Cardiac septum (tissue), 1 donor: ENCODE measurements at places on chromosomes 7 and 10. TPM values are rescaled to one million over a fixed set of nuclear protein-coding genes. Genes with fewer than 3 reads are reported as not detected.

GRCh38 chr7:50147951-50148808 lies 55.1 kb upstream of the ZPBP start:
- DNase-seq, result no peak

DNA sequence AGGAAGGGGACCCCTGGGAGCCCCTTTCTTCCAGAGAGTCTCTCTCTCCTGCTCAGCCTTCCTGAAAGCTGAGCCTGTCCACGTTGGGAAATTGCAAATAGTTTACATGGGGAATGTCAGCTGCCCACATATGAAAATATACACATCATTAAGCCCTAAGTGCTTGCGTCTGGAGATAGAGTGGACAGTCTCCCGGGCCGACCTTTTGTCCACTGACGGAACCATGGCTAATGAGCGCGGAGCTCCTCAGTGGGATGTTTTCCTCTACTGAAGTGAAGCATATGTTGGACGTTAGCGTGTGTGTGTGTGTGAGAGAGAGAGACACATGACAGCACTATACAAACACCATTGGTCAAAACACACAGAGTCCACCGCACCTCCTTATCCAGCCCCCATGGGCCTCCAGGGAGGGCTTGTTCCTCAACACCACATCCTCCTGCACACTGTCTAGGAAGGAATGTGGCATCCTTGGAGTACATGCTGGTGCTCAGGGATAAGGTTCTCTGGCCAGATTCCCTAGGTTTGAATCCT lies 128.4 kb downstream of the RGS10 start:
- no peak for DNase-seq

- DNase-seq, result no peak
These were observed 962 bp upstream of the SLC26A4 start for GRCh38 chr7:107659666-107660065.

DNA sequence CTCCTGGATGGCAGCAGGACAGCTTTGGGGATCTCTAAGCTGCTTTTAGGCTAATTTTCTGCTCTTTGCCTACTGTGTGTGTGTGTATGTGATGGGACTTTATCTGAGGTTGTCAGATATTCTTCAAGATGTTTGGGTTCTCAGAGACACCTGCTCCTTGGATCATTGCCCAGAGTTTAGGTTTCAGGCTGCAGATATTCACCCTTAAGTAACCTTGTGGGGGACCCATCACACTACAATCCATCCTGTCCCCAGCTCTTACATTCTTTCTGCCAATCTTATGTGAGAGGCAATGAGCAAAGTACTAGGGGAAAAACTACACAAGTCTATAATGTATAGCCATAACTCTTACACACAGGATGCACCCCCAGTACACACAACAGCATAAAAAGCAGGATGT lies 263.0 kb upstream of the ZWINT start:
- DNase-seq, result no peak

DNA sequence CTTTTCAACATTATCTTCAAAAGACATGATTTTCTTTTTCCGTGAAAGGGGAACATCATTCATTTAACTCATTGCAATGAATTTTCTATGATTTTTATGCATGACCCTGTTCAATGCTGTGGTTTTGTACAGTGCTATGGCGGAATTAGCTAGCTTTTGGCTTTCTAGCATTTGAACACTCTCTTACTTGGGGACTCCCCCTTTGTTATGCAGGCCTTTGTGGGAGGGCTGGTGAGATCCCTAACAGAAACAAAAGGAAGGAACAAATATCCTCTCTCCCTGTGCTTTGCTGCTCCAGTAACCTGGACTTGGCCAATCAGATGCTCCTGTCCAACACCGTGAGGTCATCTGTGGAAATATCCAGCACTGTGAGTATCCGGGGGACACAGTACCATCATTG lies 353.4 kb upstream of the FZD8 start:
- DNase-seq, result no peak

GRCh38 chr10:30836406-30836805 lies 195.3 kb downstream of the ZNF438 start:
- no peak for DNase-seq

DNA sequence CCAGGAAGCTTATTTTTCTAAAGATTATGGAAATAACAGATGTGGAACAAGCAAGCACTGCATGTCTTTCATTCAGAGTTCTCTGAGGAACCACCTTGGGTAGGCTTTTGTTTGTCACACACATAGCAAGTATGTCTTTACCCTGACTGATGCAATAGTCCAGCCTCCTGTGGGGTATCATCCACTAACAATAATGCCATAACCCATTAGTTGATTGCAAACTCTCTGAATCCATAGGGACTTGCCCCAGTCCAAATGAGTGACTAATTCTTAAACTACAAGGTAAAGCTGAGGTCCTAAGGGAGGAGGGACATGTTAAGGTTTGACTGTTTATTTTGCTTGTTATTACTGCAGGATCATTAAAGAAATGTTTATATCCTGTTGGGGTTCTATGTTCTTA lies 151.4 kb upstream of the PRPS1L1 start:
- no peak for DNase-seq

DNA sequence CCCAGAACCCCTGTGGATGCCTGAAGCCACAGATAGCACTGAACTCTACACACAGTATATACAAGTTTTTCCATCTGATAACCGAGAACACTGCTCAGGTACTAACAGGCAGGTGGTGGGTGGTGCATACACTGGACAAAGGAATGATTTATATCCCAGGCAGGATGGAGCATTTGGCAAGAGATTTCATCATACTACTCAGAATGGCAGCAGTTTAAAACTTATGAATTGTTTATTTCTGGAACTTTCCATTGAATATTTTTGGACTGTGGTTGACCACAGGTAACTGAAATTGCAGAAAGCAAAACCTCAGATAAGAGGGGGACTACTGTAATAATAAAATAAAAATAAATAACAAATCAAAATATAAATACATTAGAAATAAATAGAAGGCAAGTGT lies 10.9 kb upstream of the KCNMA1 start:
- no peak for DNase-seq

GRCh38 chr7:101134399-101134980 lies 7.6 kb downstream of the SERPINE1 start:
- no peak for DNase-seq

DNA sequence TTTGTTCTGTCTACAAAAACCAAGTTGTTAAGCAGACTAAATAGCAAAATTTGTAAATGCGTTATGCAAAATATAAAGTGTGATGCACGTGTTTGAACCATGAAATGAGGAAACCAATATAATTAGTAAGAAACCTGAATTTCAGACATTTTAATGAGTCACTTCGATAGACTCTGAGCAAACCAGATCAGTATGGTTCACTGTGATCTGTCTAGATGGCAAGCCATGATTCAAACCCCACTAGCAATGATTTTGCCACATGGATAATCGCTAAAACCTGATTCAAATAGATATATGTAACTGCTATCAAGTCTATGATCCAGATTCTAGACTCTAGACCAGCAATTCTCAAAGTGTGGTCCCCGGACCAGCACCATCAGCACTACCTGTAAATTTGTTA lies 24.8 kb downstream of the ZC3HAV1 start:
- no peak for DNase-seq

DNA sequence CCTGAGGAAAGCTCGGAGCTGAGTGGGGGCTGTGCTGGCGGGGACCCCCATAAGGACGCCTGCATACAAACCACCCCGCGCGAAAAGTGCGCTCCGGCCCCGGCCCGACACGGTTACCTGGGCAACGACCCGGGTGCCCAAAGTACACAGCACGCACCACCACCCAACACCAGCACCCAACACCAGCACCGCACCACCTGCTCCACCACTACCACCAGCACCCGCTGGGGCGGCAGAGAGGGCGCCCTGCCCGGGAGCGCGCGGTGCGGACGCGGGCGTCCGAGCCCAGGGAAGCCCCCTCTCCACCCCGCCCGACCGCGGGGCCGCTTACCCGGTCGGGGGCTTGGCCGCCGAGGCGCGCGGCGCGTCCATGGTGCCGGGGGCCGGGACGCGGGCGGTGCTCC lies 345 bp downstream of the COBL start:
- DNase-seq, result no peak

- DNase-seq, result no peak
These were observed 40.8 kb downstream of the GRK5 start for GRCh38 chr10:119248184-119248583.

- no peak for DNase-seq
These were observed 28.4 kb upstream of the CDHR3 start for GRCh38 chr7:105934572-105935185.

DNA sequence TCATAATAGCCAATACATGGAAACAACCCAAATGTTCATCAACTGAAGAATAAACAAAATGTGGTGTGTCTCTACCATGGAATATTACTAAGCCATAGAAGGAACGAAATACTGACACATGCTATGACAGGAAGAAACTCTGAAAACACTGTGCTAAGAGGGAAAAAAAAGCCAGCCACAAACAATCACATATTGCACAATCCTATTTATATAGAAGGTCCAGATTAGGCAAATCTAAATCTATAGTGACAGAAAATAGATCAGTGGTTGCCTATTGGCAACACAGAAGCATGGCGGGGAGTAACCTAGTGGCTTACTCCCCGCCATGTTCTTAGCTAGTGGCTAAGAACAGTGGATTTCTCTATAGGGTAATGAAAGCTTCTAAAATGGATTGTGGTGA lies 48.0 kb downstream of the MDH2 start:
- DNase-seq, result no peak

GRCh38 chr7:83321011-83321410 lies 158.3 kb upstream of the PCLO start:
- DNase-seq, result no peak

DNA sequence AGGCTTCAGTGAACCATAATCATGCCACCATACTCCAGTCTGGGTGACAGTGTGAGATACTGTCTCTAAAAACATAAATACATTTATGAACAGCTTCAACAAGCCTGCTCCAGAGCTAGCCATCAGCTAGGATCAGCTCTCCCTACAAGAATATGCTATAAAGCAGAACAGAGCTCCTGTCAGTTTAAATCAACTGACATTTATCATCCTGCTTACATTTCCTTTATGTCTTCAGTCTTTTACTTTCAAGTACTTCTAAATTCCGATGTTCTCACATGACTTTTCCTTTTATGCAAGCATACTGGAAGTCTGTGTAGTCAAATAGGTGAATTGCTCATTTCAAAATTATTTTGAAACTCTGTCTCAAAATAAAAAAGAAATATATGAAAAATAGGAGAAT lies 64.6 kb downstream of the COA1 start:
- DNase-seq, result no peak

GRCh38 chr7:94142281-94142680 lies 138.1 kb upstream of the BET1 start:
- no peak for DNase-seq

GRCh38 chr7:43689115-43689514 lies 40.2 kb downstream of the COA1 start:
- DNase-seq, result no peak

DNA sequence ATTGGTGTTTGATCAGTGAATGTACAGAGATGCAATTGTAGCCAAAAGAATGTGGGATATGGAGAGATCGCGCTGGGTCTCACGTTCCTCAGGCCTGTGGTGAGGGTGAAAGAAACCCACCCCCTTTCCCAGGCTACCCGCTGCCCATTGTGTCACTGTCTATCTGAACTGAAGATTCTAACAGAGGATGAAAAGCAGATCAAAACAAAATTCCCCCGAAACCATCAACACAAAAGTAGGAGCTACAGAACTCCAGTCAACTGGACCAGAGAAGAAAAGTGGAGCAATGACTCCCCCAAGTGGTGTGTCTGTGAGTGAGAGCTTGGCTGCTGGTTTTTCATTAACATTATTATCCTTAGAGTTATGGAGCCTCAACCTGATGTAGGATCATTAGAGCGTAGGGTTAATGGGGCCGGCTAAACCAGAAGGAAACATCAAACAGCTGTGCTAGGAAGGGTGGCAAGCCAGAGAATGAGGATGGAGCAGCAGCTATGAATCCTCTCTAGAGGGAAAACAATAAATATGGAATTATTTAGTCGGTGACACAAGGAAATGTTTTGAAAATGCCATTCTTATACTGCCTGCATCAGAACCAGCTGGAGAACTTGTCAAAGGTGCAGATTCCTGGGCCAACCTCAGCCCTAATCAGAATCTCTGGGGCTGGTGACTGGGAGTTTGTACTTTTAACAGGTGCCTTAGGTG lies 38.3 kb downstream of the AKR1B1 start:
- DNase-seq, result no peak

DNA sequence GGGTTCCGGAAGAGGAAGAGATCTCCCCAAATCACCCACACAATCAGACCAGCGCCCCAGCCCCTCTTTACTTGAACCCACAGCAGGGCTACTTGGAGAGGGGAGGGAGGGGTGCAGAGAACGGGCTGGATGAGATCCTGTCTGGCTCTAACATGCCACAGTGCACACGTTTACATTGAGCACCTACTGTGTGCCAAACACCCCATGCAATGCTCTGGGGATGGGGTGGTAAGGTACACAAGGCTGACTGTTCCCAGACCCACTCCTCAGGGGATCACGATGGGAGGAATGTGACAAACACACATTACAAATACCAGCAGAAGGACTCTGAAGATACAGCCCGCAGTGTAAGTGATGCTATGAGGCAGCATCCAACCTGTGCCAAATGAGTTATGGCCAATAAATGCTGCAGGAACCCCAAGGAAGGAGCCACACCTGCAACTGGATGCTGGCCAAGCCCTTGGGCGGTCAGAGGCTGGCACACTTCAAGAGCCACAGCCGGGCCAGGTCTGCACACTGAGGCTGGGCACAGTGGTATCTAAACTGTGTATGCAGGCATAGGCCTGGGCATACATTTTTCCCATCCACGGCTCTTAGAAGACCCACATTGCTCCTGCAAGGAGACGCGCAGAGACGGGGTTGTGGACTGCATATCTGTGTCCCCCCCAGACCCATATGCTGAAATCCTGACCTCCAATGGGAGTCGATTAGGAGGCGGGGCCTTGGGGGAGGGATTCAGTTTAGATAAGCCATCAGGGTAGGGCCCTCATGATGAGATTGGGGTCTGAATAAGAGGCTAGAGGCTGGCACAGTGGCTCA lies 6.4 kb downstream of the SPOCK2 start:
- DNase-seq, result peak; percentile 68

DNA sequence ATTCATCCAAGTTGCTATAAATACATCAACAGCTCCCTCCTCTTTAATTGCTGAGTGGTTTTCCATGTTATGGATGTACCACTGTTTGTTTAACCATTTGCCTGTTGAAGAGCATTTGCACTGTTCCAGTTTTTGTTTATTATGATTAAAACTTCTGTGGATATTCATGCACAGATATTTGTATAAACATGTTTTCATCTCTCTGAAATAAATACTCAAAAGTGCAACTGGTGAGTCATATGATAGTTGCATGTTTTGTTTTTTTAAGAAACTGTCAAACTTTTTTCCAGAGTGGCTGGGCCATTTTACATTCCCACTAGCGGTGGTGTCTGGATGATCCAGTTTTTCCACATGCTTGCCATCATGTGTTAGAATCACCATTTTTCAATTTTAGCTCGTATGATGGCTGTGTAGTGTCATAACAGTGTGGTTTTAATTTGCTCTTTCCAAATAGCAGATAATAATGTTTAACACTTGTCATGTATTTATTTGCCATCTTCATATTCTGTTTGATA lies 33.6 kb downstream of the MEOX2 start:
- no peak for DNase-seq

The NUP42 gene
- 24.0 TPM for total RNA-seq

The LBX1 gene
- total RNA-seq, result 0.13 TPM

The AUTS2 gene
- 10.3 TPM for total RNA-seq

The CPN1 gene
- total RNA-seq, result not detected

The ACSM6 gene
- 0.30 TPM for total RNA-seq

The ATRNL1 gene
- 25.8 TPM for total RNA-seq

The TMEM270 gene
- not detected for total RNA-seq

The SLC26A5 gene
- not detected for total RNA-seq

The PLXNA4 gene
- total RNA-seq, result 12.8 TPM

The NUDCD3 gene
- total RNA-seq, result 90.3 TPM
